Pulmonary artery endothelial cell (primary cell): ENCODE measurements at places on chromosomes 13 and 19. TPM values are rescaled to one million over a fixed set of nuclear protein-coding genes. Genes with fewer than 3 reads are reported as not detected.

The TNFSF13B gene
- 0.25 and 0.66 TPM in 2 replicates for total RNA-seq

DNA sequence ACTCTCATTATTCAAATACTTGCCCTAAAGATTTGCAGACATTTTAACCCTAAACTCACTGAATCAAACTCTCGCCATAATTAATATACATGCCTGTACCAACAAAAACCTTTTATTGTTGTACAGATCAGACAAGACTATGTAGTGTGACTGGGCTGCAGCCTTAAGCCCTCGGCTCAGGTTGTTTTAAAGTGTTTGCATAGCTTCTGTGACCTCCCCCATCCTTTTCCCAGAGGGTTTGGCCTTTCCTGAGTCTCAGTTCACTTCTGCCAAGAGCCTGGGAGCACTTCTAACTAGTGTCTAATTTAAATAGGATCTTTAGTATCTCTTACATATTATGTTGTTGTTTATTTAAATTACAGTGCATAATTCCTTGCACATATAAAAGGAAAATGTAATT lies 158.2 kb downstream of the HS6ST3 start:
- DNase-seq, result no peak

- no peak for DNase-seq
Observed at GRCh38 chr19:5838353-5839064, 993 bp downstream of the FUT6 start.

The GRIN3B gene
- total RNA-seq, result 0.39 and 0.59 TPM in 2 replicates

DNA sequence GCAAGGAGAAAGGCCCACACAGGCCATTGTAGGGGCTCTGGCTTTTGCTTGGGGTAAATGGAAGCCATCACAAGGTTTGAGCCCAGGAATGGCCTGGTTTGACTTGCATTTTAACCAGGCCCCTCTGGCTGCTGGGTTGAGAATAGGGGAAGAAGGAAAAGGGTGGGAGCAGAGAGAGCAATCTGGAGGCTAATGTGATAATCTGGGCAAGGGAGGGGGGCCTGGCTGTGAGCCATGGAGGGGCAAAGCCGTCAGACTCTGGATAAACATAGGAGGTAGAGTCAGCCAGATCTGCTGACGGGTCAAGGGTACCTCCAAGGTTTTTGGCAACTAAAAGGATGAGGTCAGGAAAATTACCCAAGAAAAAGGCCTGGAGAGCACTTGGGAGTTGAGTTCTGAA lies 41.6 kb downstream of the RFX2 start:
- no peak for DNase-seq

The JUNB gene
- 33.4 and 41.1 TPM in 2 replicates for total RNA-seq

DNA sequence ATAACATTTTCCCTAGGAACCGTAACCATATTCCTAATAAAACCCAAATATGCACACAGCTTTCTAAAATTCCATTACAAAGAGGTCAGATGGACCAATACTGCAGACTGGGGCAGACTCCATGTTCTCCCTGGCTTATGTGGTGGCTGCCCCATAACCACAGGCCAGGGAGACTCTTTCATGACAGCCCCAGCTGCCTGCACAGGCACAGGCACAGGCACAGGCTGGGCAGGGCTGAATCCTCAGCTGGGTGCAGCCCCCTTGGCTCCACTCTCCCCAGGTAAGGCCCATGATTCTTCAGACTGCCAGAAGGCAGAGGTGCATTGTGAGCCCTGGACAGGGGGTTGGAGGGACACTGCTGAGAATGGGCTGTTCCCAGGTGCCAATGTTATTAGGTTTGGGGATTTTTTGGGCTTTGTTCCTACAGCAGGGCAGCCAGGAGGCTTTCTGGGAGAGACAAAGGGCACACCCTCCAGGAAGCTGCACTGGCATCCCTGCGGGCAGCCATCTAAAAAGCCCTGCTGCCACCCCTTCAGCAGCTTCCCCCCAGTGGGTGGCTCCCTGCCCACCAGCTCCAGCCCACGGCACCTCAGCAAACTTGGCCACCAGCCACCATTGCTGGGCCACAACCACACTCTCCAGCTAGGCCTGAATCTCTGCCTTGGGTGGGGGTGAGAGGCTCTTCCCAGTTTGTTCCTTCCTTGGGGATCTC lies 20.0 kb downstream of the DOCK9 start:
- no peak for DNase-seq

The CEACAM21 gene
- 0.11 and 0.73 TPM in 2 replicates for total RNA-seq

The STOML3 gene
- total RNA-seq, result not detected in 2 replicates

DNA sequence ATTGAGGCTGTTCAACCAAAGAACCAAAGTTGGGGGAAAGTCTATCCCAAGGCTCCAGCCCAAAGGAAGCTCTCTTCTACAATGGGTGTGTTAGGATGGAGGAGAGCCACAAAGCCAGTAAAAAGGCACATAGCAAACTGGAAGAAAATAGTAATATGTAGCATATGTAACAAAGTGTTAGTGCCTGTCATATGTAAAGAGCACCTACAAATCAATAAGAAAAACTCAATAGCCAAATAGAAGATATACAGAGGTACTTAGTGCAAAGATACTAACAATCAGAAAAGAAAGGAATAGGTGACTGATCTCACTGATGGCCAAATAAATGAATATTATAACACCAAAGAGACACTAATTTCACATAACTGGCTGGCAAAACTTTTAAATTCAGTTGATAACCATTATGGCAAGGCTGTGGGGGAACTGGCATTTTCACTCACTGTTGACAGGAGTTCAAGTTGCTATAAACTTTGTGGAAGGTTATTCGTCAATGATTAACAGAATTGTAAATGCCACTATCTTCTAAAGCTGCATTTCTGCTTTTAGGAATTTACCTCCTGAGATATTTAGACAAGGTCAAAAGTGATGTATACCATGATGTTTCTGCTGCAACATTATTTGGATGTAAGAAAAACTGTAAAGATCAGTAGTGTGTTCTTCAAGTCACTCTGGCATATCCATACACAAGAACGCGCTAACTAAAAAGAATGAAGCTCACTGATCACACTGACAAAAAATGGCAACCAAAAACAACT lies 110.8 kb downstream of the GNG7 start:
- DNase-seq, result no peak

- DNase-seq, result no peak
Observed at GRCh38 chr19:38596057-38596981, 21.4 kb downstream of the MAP4K1 start.

DNA sequence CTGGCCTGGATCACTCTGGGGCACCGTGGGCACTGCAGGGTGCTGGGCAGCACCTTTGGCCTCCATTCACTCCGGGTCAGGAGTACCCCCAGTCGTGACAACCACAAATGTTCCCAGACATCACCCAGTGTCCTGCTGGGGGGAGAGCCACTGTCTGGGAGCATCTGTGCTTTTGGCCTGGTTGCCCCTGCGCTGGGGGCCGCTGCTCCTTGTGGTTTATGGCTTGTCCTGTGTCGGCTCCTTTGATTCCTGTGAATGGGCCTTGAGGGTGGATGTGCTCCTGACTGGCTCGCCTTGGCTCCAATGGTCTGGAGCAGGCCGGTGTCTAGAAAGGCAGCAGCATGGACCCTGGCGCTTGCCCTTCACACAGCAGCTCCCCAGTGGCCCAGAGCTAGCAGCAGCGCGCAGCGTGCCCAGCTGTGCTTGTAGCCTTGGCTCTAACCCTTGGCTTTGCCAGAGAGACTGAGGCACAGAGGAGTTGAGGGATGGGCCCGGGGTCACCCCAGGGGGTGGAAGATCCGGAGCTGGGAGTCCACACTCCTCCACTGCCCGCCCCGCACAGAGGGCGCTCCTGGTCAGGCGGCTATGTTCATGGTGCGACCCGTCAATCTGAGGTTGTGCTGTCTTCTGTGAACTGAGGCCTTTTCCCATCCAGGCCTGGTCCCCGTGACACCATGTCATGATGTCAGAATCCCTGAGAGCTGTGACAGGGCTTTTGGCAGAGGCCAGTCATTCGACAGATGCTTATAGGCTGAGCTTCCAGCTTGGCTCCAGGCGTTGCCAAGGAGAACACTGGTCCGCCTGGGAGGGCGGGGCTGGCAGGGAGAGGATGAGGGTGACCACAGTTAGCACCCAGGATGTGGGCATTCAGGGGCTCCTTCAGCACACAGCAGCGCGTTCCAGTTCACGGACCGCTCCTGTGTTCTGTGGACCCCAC lies 4.1 kb downstream of the DAZAP1 start:
- DNase-seq, result no peak

The CHAF1A gene
- 23.1 and 29.8 TPM in 2 replicates for total RNA-seq

The ZNF780B gene
- total RNA-seq, result 6.5 and 9.8 TPM in 2 replicates

- no peak for DNase-seq
Observed at GRCh38 chr19:45884682-45885555, 1.0 kb downstream of the IRF2BP1 start.

The LILRA5 gene
- total RNA-seq, result not detected in 2 replicates

The ELSPBP1 gene
- not detected in 2 replicates for total RNA-seq

GRCh38 chr19:1256646-1257474 lies 8.5 kb downstream of the MIDN start:
- DNase-seq, result no peak

The ANKRD10 gene
- 54.9 and 61.5 TPM in 2 replicates for total RNA-seq

DNA sequence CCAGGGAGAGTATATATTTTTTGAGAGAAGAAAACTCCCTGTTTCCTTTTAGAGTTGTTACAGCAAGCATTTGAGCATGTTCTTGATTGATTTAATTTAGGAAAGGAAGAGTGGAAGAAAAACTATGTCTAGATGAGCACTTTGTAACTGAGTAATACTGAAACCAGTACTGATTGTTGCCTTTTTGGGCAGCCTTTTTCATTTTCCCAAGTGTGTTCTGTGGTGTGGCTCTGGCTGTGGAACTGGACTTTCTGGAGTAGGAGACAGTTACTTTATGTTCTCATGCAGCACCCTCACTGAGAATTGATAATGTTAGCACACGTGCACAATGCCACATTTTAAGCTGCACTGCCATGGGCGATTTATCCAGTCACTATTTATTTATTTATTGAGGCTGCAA lies 211.5 kb downstream of the LMO7 start:
- DNase-seq, result no peak

DNA sequence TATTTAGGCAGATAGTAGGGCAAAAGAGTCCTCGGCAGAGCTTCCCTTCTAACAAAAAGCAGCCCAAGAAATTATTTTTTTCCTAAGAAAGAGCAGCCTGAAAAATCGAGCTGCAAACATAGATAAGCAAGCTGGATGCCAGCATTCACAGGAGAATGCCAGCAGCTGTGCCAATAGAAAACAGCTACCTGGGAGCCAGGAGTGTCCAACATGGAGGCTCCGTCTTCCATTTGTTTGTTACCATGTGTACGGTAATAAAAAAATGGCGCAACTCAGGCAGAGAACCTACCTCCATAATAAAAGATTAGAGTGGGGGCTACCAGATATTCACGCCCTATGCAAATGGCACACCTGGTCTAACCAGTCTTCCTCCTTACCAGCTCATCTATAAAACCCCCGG lies 77.6 kb upstream of the IPO5 start:
- DNase-seq, result no peak

The GJB2 gene
- 0.14 TPM in 1 of 2 replicates, not detected in the other for total RNA-seq

- DNase-seq, result no peak
Observed at GRCh38 chr13:106814463-106814862, 246.5 kb upstream of the ARGLU1 start.

- no peak for DNase-seq
Observed at GRCh38 chr19:18000480-18000914, 7.5 kb upstream of the ARRDC2 start.

GRCh38 chr13:111534751-111535522 lies 214.5 kb downstream of the TEX29 start:
- DNase-seq, result no peak
